ENCODE measurements at places on chromosomes 3 and 15.

- DNase-seq, result no peak
These were observed 727.8 kb downstream of the NLGN1 start for GRCh38 chr3:174125267-174125824.

DNA sequence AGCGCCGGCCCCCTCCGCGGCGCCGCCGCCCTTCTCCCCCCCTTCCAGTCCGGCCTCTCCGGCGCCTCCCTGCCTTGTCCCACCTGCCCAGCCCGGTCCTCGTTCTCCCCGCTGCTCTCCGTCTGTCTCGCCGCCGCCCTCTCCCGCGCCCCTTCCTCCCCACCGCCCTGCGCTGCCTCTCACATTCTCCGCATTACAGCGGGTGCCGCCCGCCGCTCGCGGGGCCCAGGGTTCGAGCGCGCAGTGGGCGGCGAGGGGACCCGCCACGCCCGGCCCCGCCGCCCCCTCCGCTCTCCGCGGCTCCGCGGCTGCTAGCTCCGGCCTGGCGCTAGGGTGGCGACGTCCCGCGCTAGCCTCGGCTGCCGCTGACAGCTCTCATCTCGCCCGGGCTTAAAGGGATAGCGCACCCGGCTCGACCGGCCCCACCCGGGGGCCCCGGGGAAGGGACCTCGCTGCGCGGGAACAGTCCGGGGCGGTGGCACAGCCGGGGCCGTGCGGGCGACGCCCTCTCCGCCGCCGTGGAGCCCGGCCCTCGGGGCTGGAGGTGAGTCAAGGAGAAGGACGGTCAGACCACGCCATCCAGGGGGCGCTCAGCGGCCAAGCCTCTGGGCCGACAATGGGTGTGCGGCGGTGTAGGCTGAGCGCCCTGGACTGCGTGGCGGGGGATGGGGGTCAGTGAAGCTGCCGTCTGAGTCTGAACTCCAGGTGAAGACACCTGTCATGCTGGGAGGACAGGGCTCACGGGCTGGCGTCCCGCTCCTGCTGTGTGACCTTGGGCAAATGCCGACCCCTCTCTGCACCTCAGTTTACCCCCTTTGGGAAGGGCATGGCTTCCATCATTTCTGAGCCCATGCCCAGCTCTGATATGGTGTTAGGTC is 187.4 kb upstream of the LINGO1 start:
- DNase-seq, result no peak

GRCh38 chr3:139120086-139121056 is 75.7 kb upstream of the PRR23C start:
- no peak for DNase-seq

GRCh38 chr15:74870436-74871215 is 2.5 kb downstream of the SCAMP2 start:
- no peak for DNase-seq
